ENCODE measurements at places on chromosomes 6 and 20.

- no peak for DNase-seq
Observed at GRCh38 chr20:5513975-5514516, 197.3 kb upstream of the PROKR2 start.

GRCh38 chr6:66605011-66605410 is 898.0 kb upstream of the EYS start:
- DNase-seq = no peak

GRCh38 chr6:16819752-16820151 is 58.5 kb upstream of the ATXN1 start:
- no peak for DNase-seq

DNA sequence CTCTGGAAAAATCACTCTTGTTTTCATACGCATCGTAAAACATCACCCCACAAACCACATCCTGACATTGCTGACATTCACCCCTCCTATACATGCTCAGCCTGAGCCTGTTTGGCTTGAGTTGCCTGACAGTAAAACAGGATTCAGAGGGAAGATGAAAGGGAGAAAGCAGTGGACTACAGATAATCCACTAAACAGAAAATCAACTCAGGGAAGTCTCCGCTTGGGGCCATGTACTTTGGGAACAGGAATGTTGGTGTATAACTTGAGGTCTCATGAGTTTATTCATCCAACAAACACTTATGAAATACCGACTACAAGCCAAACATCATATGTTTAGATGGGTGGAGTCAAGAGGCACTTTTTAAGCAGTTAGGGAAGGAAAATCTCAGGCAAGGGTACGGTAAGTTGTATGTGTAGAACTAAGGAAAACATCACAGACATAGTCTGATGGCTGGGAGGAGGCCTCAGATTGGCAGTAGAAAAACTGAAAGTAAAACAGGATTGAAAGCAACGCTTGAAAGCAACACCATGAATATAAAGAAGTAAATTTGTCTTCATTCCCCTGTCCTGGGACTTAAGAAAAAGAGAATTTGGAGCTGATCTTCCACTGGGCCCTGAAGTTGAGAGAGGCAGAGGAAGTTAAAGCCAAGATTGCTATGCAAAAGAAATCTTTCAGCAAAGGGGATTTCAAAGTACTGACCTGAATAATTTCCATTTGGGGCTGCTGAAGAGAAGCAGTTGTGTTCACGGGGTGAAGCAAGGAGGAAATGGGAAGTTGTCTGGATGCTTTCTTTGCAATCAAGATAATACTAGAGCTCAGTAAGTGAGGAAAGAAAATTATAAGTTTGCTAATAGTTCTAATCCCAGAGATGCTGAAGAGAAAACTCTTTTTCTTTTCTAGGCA is 28.8 kb downstream of the PDE7B start:
- no peak for DNase-seq

- DNase-seq = no peak
Observed at GRCh38 chr20:725491-725890, 42.8 kb downstream of the SLC52A3 start.

DNA sequence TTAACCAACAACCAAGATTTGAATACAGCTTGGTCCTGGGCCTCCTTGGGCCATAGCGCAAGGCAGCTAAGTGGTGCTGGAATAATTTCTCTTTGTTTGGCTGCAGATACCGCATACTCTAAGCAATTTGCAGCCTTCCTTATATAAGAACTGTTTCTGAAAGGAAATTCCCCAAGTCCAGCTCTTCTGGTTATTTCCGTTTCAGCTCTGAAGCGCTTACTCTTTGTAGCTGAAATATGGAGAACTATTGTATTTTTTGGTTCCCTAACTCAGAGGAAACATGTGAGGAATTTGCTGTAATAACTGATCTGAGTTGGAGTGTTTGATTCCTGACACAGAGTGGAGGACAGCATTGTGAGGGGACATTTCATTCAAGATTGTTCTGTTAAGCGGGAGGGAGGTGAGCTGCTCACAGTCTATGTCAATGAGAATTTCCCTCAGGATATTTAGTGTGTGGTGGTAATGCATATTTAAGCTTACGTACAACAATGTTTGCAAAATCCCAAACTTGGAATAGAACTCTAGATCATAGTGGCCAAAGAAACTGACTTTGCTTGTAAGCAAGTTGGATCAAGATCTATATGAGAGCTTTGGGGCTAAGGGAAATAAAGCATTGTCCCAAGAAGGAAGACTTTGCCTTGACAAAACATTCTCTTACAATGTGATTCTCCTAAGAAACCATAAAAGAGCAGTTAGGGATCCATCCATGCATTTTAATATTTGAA is 576.6 kb upstream of the FLRT3 start:
- no peak for DNase-seq

DNA sequence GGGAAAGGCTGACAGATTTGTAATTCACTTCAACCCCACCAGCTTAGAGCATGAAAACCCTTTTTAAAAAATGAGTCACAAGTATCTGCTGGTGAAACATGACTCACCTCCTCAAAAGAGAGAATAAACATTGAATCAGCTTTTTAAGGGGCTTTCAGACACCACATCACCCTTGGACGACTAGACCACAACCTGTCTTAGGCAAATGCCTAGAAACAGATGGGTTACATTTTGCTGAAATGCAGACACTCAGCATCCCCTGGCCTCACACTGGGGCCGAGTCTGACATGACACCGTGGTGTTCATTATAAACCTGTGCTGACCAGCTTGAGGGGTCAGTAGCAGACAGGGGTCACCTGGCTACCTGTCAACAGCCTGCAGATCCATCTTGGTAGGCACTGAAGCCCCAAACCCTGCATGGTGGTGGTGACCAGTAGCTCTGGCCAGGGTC is 175.3 kb upstream of the CST7 start:
- DNase-seq = no peak

GRCh38 chr6:169885131-169885530 is 133.7 kb downstream of the ERMARD start:
- no peak for DNase-seq

DNA sequence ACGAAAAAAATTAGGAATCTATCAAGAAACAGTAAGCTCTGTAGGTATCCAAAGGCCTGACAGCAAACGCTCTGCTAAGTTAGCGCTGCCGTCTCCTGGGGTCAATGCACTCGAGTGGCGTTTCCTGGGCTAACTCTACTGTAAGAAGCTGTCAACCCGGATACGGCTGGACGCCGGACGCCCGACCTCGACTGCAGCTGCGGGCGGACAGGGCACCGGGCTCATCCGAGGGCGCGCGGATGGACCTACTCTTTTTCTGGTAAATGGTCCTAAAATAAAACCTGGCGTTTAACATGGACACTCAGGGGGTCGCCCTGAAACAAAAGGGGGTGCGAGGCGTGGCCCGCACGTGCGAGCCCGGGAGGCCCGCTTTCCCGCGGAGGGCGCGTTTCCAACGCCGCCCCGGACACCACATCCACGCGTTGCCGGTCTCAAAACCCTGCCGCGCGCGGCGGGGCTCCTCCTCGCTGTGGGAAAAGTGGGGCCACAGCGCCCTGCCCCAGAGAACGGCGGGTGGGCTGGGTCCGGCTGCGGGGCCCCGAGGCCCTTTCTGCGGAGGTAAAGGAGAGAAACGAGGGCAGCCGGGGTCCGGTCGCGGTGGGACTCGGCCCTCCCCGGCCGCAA is 537 bp downstream of the TCP1 start:
- peak; percentile 74 for DNase-seq

DNA sequence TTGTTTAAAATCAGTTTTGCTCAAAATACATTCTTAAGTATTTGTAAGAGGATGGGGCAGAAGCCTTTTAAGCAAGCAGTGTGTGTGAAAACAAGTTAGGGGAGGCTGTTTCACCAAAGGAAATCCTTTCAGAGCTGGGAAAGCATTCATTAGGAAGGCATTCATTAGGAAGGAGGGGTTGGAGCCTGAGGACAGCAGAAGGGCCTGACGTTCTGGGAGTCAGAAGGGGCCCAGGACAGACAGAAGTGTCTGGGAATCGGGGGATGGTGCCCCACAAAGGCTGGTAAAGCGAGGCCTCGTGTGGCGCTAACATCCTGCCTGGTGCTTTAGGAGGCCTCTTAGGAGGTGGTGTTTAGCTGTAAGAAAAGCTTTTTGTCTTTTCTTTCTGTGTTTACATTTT is 80.6 kb upstream of the NXT1 start:
- DNase-seq = no peak

DNA sequence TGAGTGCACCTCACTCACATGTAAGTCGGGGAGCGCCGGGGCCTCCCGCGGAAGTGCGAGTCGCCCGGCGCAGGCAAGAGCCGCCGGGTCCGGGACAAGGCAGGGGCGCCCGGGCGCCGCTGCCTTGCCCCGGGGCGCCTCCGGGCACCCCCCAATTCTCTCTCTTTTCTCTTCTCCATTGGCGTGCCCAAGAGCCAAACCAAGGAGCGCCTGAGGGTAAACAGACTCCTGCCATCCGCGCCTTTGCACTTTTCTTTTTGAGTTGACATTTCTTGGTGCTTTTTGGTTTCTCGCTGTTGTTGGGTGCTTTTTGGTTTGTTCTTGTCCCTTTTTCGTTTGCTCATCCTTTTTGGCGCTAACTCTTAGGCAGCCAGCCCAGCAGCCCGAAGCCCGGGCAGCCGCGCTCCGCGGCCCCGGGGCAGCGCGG is 36.8 kb downstream of the GNAS start:
- DNase-seq = no peak

GRCh38 chr6:157568702-157569101 is 187.7 kb downstream of the ZDHHC14 start:
- DNase-seq = no peak

GRCh38 chr6:31473780-31474761 is 23.9 kb upstream of the MICB start:
- no peak for DNase-seq

DNA sequence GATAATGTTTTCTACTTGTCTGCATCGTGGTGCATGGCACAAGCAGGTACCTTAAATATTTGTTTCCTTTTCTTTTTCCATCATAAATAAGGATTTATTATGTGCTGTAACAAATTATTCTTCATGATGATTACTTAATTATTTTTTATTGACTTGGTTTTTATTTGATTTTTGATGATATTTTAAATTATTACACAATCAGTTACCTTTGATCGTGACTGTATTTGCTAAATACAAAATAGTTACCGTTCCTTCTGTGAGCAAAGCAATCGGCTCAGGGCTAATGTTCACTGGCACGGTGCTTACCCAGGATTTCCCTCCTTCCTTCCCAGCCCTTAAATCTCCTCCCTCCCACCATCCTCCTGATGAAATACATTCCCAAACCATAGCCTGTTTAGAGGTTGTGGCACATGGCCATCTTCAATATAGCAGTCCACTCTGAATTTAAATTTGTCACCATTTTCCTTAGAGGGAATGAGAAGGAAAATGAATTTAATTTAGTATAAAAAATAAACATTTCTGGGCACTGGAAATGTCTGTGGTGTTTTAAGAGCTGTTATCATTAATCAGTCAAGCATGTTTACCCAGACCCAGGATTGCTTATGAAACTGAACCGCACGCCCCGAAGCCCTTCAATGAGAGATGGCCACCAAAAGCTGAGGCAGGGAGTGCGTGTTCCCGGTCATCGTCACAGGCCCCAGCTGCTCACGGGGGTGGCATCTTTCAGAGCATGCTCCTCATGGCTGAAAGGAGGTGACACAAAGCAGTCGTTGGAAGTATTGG is 23.0 kb upstream of the EXOC2 start:
- no peak for DNase-seq

- DNase-seq = no peak
Observed at GRCh38 chr6:158514176-158514575, 45.7 kb upstream of the TMEM181 start.

DNA sequence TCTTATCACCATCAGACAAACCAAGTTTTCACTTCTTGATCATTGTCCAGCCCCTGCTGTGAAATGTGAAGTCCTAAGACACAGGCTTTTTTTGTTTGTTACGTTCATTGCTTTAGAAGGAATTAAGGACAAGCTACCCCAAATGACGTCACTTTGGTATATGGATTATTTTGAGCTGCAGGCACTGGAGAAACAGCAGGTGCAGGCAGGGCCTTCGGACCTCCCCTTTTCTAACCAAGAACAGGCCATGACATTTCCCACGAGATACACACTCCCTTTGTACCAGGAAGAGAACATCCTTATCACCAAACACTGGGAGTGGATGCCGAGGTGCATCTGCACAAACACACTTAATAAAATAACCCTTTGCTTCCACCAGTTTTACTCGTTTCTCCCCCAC is 418.0 kb upstream of the SULF2 start:
- DNase-seq = no peak

DNA sequence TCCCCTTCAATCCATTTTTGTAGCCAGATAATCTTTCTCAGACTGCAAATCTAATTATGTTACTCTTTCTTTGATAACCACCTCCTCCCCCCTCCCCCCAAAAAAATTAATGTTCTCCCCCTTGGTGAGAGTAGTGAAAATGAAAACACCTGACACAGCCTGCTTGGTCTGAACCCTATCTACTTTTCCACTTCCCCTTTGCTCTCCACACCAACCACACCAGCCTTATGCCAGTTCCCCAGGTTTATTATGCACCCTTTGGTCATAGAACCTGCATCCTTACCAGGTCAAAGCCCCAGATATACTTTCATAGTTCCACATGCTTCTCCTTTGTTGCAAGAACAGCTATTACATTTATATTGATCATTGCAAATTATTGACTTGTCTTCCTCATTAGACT is 19.4 kb downstream of the PFDN4 start:
- no peak for DNase-seq

- DNase-seq = no peak
Observed at GRCh38 chr6:53737746-53738145, 57.1 kb upstream of the LRRC1 start.

DNA sequence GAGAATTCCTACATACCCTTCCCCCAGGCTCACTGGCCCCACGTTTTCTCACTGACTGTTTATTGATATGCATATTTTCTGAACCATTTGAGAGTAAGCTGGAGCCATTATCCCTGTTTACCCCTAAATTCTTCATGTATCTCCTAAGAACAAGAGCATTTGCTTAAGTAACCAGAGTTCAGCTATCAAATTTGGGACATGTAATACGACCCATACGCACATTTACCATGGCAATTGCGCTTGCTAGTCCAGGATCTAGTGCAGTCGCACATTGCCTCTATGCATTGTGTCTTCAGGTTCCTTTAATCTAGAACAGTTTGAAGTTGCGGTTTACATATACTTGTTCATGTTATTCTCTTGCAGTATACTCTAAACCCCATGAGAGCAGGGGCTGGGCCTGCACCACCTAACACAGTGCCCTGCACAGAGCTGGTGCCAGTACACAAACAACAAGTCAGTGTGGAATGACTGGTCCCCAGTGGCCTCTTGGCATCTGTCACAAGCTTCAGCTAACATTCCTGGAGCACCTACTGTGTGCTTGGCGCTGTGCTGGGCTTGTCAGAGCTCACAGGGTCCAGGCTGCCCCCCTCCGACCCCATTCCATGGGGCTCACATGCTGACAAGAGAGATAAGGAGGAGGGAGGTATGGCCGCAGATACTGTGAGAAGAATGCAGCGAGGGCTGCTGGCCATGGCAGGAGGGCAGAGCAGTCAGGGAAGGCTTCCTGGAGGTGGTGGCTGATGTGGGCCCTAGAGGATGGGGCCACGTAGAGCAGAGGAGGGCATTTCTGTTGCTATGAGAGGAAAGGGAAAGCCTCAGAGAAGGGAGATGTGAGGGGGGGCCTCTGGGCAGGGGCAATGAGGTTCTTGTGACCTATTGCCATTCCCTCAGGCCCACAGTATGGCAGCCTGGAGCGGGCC is 28.1 kb downstream of the SPDEF start:
- DNase-seq = peak; percentile 32

GRCh38 chr6:154806804-154807203 is 73.6 kb downstream of the SCAF8 start:
- DNase-seq = no peak
